Activated CD8-positive, alpha-beta memory T cell treated with anti-CD3 and anti-CD28 coated beads for 4 hours (primary cell): ENCODE measurements at places on chromosomes 3 and 15.
A peak's percentile ranks its signal among the peaks of the same experiment; 100 is the strongest.

- DNase-seq: no peak
These were observed 47.8 kb upstream of the ZBTB38 start for GRCh38 chr3:141320399-141321108.

DNA sequence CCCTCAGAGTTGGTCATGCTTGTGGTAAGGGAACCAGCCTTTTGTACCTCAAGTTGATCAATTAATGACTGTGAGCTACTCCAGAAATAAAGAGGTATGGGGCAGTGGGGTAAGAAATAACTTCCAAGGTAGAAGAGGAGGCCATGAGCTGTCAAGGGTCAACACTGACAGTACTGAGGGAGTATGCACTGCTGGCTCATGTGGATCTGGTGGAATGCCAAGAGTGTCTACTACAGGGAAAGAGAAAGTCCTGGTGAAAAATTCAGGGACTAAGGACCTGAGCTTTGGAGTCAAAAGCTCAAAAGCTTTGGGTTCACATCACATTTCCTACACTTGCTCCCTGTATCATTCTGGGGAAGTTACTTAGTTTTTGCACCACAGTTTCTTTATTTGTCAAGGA is 154.9 kb downstream of the SEMA6D start:
- DNase-seq: no peak

- DNase-seq: peak; percentile 74
These were observed 157.3 kb upstream of the BHLHE40 start for GRCh38 chr3:4821975-4822374.

DNA sequence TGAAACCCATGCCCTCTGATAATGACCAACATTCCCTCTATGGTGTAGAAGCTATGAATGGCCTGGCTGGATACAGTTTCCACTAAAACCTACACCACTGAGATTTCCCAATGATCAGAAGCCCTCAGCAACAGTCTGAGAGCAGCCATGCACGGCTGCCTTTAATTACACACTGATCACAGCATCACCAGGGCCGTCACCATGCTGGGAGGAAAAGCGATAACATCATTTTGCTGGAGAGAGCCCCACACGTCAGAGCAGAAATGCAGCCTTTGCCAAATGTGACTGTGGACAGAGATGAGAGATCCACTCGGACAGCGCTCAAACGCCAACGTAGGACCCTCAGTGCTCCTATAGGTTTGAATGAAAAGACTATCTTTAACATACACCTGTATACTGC is 135.0 kb downstream of the XXYLT1 start:
- no peak for DNase-seq

- DNase-seq: no peak
These were observed 43.2 kb downstream of the TMEM45A start for GRCh38 chr3:100535610-100535943.

DNA sequence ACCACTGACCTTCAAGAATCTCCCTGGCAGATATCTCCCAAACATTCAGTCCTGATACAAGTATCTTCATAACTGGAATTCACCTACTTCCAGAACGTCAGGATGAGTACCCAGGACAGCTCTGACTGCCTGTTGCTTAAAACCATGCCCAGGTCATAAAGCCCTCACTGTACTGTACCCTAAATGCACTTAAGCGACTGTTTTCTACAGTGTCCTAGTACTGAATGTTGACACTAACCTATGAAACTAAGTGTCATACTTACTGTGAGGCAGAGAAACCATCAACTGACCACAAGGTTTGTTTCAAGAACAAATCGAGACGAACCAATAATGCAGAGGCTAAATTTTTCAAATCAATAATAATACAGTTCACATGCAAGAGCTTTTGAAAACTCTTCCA is 178.7 kb upstream of the NSMCE3 start:
- no peak for DNase-seq

GRCh38 chr3:22898558-22898957 is 304.6 kb upstream of the UBE2E2 start:
- DNase-seq: no peak
